ENCODE measurements at places on chromosomes 4 and X.

GRCh38 chr4:29046186-29046585, 1674.0 kb upstream of the PCDH7 start:
- DNase-seq = no peak

DNA sequence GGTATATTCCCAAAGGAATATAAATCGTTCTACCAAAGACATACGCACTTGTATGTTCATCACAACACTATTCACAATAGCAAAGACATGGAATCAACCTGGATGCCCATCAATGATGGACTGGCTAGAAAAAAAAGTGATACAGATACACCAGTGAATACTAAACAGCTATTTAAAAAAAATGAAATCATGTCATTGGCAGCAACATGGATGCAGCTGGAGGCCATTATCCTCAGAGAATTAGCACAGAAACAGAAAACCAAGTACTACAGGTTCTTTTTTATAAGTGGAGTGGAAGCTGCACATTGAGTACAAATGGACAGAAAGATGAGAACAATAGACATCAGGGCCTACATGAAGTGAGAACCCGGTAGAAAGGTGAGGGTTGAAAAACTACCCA, 81.4 kb downstream of the ANTXR2 start:
- DNase-seq = no peak

- DNase-seq = no peak
These were observed 8.1 kb downstream of the DOK7 start for GRCh38 chr4:3471098-3471760.

GRCh38 chr4:2965262-2965661, 1.9 kb downstream of the GRK4 start:
- no peak for DNase-seq

GRCh38 chrX:70969635-70970481, 39.0 kb upstream of the SLC7A3 start:
- DNase-seq = peak; percentile 6

- DNase-seq = no peak
These were observed 3.9 kb downstream of the MAMLD1 start for GRCh38 chrX:150366951-150367545.

Measured in NCI-H1417 (cell line).